ENCODE measurements at places on chromosomes 1 and 21. TPM values are rescaled to one million over a fixed set of nuclear protein-coding genes. Genes with fewer than 3 reads are reported as not detected.

DNA sequence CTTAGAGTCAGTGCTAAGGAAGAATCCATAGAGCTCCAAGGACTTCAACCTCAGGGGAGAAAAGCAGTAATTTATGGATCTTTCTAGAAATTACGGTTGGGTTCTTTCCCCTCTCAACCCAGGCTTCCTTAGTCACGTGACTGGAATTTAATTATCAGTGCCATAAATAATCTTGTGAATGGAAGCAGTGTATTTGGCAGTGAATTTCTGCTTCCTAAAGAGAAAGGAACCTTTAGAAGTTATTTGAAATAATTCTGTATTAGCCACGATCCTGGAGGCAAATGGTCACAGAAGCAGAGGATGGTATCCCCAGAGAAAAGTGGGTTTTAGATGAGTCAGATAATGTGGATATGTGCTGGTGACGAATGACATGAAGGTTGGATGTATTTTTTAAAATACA is 89.6 kb downstream of the NFIA start:
- DNase-seq, result no peak

GRCh38 chr1:24418898-24419628 is 3.5 kb downstream of the NIPAL3 start:
- DNase-seq, result no peak

Gene FALEC
- total RNA-seq, result 0.71 TPM

- no peak for DNase-seq
Observed at GRCh38 chr1:155207806-155208540, at the start of gene THBS3. Gene THBS3 (minus strand): TSS chr1:155207897. CDS start chr1:155207876, 21 bp downstream.
